Natural killer cell (primary cell): ENCODE measurements at places on chromosomes 1 and 21. TPM values are rescaled to one million over a fixed set of nuclear protein-coding genes. Genes with fewer than 3 reads are reported as not detected.

The ST6GALNAC5 gene
- not detected for total RNA-seq

The EXO1 gene
- total RNA-seq, result 1.6 TPM

DNA sequence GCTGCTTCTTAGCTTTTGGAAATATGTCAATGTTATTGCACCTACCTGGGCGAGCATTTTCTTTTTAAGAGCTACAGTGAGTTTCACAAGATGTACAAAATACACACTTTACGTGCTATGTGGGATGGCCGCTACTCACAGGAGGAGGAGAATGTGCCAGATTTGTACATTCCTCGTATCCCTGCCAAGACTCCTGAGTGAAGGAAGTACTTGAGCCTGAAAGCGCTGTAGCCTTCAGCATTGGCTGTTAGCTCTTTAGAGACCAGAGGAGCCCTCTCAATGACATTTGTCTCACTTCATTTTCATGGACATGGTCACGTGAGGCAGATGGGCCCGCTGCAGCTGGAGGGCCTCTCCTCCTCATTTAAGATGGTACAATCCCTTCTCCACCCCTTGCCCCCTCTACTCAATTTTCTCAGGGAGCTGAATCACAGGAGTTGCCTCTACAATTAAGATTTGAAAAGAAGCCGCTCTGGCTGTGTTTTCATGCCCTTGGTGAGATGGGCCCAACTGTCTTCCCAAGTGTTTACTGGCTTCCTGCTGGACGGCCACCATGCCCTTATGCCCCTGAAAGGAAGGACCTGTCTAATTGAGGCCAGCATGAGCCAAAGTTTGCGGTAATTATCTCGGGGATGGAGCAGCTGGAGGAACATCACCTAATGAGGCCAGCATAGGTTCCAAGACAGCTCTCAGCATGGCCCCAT, 442.6 kb downstream of the PRDM2 start:
- no peak for DNase-seq

The PKP1 gene
- not detected for total RNA-seq
